ENCODE measurements at places on chromosomes 13 and 19.

DNA sequence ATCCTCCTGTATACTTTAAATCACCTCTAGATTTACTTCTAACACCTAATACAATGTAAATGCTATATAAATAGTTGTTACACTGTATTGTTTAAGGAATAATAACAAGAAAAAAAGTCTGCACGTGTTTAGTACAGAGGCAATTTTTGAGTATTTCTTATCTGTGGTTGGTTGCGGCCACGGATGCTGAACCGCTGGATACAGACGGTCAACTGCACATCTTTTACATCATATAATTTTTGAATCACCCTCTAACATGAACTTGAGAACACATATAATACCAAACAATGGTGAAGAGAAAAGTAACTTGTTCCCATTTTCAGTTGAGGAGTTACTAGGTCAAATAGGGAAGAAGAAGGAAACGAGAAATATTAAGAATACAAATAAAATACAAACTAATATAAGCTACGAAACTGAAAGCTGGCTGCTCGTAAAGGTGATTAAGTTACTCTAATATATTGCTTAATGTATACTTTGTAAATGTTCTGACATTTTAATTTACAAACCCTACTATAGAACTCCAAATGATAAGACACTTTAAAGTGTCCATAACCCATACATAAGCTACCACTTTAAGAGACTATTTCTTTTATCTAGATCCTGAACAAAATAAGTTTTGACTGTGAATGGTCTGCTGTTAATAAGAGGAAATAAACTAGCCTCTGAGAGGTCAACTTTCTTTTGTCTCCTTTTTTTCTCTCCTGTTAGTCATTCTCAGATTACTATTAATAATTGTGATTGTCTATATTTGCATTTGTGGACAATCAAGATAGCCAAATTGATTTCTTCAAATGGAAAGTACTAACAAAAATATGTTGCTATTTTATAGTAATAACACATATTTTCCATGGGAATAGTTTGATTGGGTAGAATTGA, 457.4 kb downstream of the DIAPH3 start:
- DNase-seq: no peak

- no peak for DNase-seq
These were observed 1227.4 kb downstream of the PCDH17 start for GRCh38 chr13:58858870-58859371.

GRCh38 chr19:12055784-12056183, 3.0 kb upstream of the ZNF878 start:
- no peak for DNase-seq

GRCh38 chr13:94169454-94170144, 309.9 kb downstream of the DCT start:
- DNase-seq: no peak

DNA sequence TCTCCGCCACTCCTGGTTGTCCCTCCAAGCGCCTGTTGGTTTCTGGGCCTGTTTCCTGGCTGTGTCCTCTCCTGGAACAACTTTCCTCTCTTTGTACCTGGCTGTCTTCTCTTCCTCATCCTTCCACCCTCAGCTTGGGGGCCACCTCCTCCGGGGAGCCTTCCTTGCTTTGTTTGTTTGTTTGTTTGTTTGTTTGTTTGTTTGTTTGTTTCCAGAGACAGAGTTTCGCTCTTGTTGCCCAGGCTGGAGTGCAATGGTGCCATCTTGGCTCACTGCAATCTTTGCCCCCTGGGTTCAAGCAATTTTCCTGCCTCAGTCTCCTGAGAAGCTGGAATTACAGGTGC, 6.6 kb upstream of the TCF3 start:
- DNase-seq: no peak
